Stimulated activated CD4-positive, alpha-beta T cell treated with anti-CD3 and anti-CD28 coated beads, Interleukin-1b, Interleukin-23, amount 100 ng/mL, for 1 hour (primary cell): ENCODE measurements at places on chromosomes 5 and 9.

DNA sequence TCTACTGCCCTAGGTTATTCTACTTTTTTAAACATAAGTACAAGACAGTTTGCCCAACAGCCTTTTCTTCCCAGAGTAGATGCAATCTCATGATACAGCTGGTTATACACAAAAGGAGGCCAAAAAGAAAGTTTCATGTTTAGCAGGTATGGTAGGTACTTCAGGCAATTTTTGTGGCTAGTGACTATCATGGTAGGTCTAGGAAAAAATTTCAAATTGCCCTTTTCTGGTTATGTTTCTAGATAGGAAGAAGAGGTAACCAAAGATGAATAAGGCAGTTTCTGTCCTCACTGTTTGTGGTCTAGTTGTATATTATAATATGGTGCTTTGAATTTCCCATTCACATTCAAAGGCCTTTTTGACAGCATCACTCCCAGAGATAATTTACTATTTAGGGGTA is 19.7 kb downstream of the MEGF9 start:
- DNase-seq: no peak

- DNase-seq: no peak
Measured at GRCh38 chr9:122127396-122127798, 32.2 kb downstream of the NDUFA8 start.

- no peak for DNase-seq
Measured at GRCh38 chr9:108108852-108109448, 619.4 kb upstream of the KLF4 start.

GRCh38 chr9:135714242-135715055 is 12.5 kb downstream of the KCNT1 start:
- DNase-seq: no peak

- no peak for DNase-seq
Measured at GRCh38 chr5:150540615-150541396, 32.9 kb downstream of the NDST1 start.

DNA sequence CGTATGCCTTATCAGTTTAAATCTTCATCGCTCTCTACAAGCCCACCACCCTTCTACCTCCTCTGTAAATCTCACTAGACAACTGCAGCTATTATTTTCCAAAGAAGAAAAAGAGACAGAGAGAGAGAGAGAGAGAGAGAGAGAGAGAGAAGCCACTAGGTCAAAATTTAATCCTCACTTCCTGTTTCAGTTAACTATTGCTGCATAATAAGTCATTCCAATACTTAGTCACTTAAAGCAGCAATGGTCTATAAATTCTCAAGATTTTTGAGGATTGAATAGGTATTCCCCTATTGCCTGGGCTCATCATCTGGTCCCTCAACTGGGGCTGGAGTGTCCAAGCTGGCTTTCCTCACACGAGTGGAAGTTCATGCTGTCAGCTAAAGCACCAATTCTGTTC is 68.8 kb downstream of the ITGA1 start:
- DNase-seq: no peak

DNA sequence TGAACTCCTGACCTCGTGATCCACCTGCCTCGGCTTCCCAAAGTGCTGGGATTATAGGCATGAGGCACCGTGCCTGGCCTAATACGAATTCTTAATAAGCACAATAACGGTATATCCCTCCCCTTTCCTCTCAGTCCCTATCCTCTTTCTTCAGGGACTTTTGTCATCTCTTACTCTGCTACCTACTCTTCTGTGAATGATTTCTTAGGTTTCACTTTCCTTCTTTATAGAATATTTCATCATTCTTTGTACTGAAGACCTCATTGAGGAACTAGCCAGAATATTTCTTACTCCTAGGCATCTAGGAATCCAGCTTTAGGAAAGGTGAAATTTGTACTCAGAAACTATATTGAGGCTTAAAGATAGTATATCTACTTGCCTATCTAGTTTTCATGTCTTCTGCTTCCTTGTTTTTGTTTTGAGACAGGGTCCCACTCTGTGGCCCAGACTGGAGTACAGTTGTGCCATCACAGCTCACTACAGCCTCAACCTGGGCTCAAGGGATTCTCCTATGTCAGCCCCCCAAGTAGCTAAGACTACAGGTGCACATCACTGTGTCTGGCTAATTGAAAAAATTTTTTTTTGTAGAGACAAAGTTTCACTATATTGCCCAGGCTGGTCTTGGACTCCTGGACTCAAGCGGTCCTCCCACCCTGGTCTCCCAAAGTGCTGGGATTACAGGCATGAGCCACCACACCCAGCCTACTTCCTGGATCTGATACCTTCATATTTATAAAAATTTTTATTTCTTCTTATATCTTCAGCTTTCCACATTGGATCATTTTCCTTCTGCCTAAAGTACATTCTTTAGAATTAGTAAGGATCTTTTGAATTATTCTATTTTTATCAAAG is 69.7 kb downstream of the GPBP1 start:
- no peak for DNase-seq

GRCh38 chr9:137396227-137396626 is 26.7 kb downstream of the EXD3 start:
- DNase-seq: no peak
